ENCODE measurements at places on chromosomes 13 and 19. TPM values are rescaled to one million over a fixed set of nuclear protein-coding genes. Genes with fewer than 3 reads are reported as not detected.

DNA sequence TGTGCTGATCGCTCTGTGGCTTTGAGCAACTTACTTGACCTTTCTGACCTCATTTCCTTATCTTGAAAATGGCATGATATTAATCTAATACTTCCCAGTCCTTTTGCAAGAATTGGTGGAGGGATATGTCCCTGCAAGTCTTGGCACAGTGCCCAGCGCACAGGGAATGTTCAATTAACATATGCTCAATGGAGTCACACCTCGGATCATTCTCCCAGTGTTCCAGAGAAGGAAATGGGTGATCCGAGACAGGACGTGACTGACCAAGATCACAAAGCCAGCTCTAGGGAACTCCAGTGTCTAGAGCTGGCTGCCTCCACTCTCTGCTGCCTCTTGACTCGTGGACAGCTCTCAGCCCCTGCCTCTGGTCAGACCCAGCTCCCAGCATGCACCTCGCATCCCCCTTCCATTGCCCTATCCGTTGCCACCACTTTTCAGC is 3.6 kb downstream of the CDC42EP5 start:
- H3K4me1 ChIP-seq: peaks cover 9% of the 10 kb centered on the region
- no peaks in the 10 kb centered on the region for H3K36me3 ChIP-seq
- H3K27ac ChIP-seq: no peak overlapping the region
- no peaks in the 10 kb centered on the region for H3K27me3 ChIP-seq

DNA sequence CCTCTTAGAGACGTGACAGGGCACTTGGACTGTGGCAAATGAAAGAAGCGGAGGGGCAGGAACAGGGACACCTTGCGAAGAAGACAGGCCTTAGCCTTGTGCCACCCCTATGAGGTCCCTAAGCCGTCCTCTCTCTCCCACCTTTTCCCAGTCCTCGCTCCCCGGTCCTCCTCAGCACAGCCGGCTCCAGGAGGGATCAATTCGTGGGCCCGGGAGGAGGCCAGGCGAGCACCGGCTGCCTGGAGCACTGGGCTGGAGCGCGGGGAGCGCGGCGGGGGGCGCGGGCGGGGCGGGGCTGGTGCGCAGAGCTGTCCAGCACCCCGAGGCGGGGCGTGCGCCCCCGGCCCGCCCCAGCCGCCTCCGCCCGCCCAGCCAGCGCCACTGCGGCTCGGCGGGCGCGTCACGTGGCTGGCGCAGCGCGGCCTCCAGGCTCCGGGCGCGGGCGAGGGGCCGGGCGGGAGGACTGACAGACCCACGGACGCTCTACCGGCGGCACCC is at the start of gene LRP3:
LRP3 (plus strand) TSS at position 466 of the 498 bp plus-strand sequence. CDS start 456 bp downstream, outside the sequence.
- DNase-seq: peak; percentile 54
- peak within 1 kb of the TSS; percentile 78 for H3K4me3 ChIP-seq
- H3K27me3 ChIP-seq: no peaks in the 10 kb centered on the region
- no peak within 1 kb of the TSS for H3K27ac ChIP-seq
- H3K36me3 ChIP-seq: no peaks in the 10 kb centered on the region

- DNase-seq: peak; percentile 69
- H3K27ac ChIP-seq: peak overlapping the region; percentile 38
- H3K27me3 ChIP-seq: no peaks in the 10 kb centered on the region
- H3K36me3 ChIP-seq: 0 out of 2 replicates have a peak, but pooled peaks cover 4% of the 10 kb centered on the region
- H3K4me1 ChIP-seq: peaks cover 26% of the 10 kb centered on the region
Observed at GRCh38 chr13:101474419-101474957, 22.0 kb downstream of the ITGBL1 start.

GRCh38 chr19:51735759-51736449 is 12.1 kb upstream of the HAS1 start:
- no peaks in the 10 kb centered on the region for H3K36me3 ChIP-seq
- peaks cover 14% of the 10 kb centered on the region for H3K27me3 ChIP-seq
- no peak overlapping the region for H3K27ac ChIP-seq
- no peaks in the 10 kb centered on the region for H3K4me1 ChIP-seq
- H3K4me3 ChIP-seq: no peak overlapping the region

GRCh38 chr13:112742583-112742982 is 52.7 kb downstream of the ATP11A start:
- no peak for DNase-seq
- no peaks in the 10 kb centered on the region for H3K36me3 ChIP-seq
- H3K27ac ChIP-seq: no peak overlapping the region
- no peaks in the 10 kb centered on the region for H3K27me3 ChIP-seq

- H3K36me3 ChIP-seq: 0 out of 2 replicates have a peak, but pooled peaks cover 3% of the 10 kb centered on the region
- no peaks in the 10 kb centered on the region for H3K27me3 ChIP-seq
- no peak overlapping the region for H3K4me3 ChIP-seq
- H3K27ac ChIP-seq: no peak overlapping the region
- H3K4me1 ChIP-seq: no peaks in the 10 kb centered on the region
Observed at GRCh38 chr19:57606931-57607330, 7.1 kb upstream of the ZNF134 start.

DNA sequence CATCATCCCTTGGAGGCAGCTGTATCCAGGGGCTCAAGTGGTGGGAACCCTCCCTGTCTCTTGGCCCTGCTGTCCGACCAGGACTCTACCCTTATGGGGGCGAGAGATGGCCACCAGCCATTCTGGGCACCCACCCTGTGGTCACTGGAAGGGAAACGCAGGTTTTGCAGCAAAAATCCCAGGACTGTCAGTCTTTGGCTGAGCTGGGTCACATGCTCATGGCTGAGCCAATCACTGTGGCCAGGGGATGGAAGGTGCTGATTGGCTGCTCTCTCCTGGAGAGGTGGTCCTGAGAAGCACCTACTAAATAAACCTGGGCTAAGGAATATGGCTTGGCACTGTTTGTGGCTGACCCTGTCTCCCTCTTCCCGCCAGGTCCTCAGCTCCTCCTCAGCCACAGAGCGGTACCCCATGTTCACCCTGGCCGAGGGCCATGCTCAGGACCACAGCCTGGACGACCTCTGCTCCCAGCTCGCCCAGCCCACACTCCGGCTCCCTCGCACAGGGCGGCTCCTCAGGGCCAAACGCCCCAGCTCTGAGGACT is 8.9 kb downstream of the ATG4D start:
- no peaks in the 10 kb centered on the region for H3K4me1 ChIP-seq
- H3K4me3 ChIP-seq: no peak overlapping the region
- H3K36me3 ChIP-seq: peaks cover 13% of the 10 kb centered on the region
- H3K27me3 ChIP-seq: no peaks in the 10 kb centered on the region
- peak; percentile 36 for DNase-seq
- H3K27ac ChIP-seq: no peak overlapping the region

GRCh38 chr19:37855098-37855497 is 51.3 kb downstream of the WDR87 start:
- no peak overlapping the region for H3K27ac ChIP-seq
- DNase-seq: peak; percentile 4
- H3K4me1 ChIP-seq: no peaks in the 10 kb centered on the region

GRCh38 chr13:39961036-39961435 is 305.6 kb downstream of the COG6 start:
- H3K36me3 ChIP-seq: no peaks in the 10 kb centered on the region
- no peak overlapping the region for H3K4me3 ChIP-seq
- H3K4me1 ChIP-seq: no peaks in the 10 kb centered on the region
- H3K27ac ChIP-seq: no peak overlapping the region

DNA sequence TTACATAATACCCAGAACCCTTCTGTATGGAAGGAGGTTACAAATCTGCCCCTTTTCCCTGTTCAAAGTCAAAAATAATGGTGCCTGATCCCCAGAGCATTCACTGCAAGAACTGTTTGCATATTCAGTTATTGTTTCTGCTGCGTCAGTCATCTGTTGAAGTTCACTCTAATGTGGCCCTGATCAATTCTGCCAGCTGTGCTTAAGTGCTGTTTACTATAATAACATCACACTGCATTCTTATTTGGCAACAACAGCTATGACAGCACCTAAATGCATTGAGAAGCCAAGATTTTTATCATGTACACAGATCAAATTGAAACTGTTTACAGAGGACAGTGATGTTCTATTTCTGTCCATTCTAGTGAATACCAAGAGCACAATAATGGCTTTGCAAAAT is 115.9 kb downstream of the DACH1 start:
- H3K36me3 ChIP-seq: no peaks in the 10 kb centered on the region
- H3K27me3 ChIP-seq: no peaks in the 10 kb centered on the region
- H3K4me3 ChIP-seq: no peak overlapping the region
- DNase-seq: no peak
- no peaks in the 10 kb centered on the region for H3K4me1 ChIP-seq
- H3K27ac ChIP-seq: no peak overlapping the region

DNA sequence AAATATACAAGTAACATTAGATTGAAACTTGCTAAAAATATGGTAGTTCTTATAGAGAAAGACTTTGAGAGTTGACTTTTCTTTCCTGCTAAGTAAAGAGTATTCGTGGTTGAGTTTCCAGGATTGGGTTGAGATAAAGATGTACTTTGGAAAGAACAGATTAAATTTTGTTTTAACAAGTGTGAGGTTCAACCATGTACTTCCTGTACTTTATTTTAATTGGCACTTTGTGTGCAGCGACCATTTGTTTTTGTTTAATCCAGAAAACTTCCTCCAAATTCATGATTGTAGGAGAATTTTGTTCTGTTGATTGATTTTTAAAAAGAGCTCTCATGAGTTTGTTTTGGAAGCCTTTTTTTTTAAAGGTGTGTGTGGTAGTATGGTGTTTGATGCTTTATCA is 46.9 kb downstream of the PAN3 start:
- H3K27me3 ChIP-seq: no peaks in the 10 kb centered on the region
- no peak overlapping the region for H3K27ac ChIP-seq
- H3K4me3 ChIP-seq: no peak overlapping the region
- H3K4me1 ChIP-seq: peaks cover 9% of the 10 kb centered on the region
- no peak for DNase-seq

GRCh38 chr13:66657165-66657881 is 572.8 kb downstream of the PCDH9 start:
- no peaks in the 10 kb centered on the region for H3K4me1 ChIP-seq
- no peak overlapping the region for H3K4me3 ChIP-seq
- no peaks in the 10 kb centered on the region for H3K36me3 ChIP-seq
- DNase-seq: peak; percentile 22
- no peaks in the 10 kb centered on the region for H3K27me3 ChIP-seq

DNA sequence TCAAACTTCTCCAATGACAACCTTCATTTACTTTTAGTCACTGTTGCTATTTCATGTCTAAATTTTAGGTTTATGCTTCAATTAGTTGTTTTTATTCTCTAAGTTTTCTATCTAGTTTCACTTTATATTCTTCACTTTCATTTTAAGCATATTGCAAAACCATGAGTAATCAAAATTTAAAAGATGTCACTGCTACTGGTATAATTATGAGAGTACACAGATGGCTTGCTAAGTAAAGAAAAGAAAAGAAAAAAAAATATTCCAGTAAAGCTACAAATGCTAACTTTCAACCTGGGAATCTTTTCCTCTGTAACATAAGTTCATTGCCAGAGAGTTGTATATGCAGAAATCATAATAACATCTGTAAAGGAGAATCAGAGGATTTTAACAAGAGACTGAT is 1624.7 kb downstream of the PCDH9 start:
- DNase-seq: no peak
- H3K27me3 ChIP-seq: no peaks in the 10 kb centered on the region
- H3K27ac ChIP-seq: no peak overlapping the region
- H3K4me1 ChIP-seq: no peaks in the 10 kb centered on the region
- no peaks in the 10 kb centered on the region for H3K36me3 ChIP-seq
- no peak overlapping the region for H3K4me3 ChIP-seq

DNA sequence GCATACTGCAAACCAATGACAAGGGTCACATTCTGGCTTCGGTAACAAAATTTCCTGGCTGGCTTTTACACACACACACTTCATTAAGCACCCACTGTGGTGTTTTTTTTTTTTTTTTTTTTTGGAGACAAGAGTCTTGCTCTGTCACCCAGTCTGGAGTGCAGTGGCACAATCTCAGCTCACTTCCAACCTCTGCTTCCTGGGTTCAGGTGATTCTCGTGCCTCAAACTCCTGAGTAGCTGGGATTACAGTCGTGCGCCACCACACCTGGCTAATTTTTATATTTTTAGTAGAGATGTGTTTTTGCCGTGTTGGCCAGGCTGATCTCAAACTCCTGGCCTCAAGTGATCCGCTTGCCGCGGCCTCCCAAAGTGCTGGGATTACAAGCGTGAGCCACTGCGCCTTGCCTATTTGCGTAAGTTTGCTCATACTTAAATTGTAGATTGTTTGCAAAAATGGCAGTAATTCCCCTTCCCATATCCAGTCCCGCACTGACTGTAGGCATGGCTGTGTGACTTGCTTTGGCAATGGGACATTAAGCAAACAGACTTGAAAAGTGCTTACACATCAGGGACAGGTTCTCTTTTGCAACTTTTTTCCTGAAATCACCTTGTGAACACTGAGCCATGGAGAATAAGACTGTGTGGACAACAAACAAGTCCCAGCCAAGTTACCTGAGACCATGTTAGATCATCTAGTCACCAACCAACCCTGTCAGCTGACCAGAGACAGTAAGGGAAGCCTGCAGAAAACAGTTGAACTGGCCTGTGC is 42.1 kb upstream of the EBPL start:
- H3K27me3 ChIP-seq: no peaks in the 10 kb centered on the region
- H3K27ac ChIP-seq: no peak overlapping the region
- H3K36me3 ChIP-seq: peaks cover 4% of the 10 kb centered on the region
- H3K4me3 ChIP-seq: no peak overlapping the region
- peak; percentile 2 for DNase-seq

DNA sequence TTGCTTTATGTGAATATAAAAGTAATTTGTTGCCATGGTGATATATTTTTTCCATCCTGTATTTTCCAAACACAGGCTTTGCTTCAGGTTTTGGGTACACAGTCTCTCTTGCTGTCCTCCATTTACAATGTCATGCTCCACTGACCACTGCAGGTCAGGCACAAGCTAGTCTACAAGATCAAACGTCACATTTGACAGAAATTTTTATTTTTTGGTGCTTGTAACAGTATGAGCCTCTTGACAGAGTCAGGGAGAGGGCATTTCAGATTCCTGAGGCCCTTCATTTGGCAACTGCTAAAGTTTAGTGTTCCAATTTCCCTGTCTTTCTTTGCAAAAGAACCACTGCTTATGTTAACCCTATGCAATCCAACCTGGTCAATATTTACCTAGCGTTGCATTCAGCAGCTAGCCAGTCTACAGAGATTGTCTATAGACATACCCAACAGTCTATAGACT is 175.0 kb downstream of the RFC3 start:
- H3K27me3 ChIP-seq: no peaks in the 10 kb centered on the region
- no peak overlapping the region for H3K27ac ChIP-seq
- H3K36me3 ChIP-seq: no peaks in the 10 kb centered on the region
- no peaks in the 10 kb centered on the region for H3K4me1 ChIP-seq
- H3K4me3 ChIP-seq: no peak overlapping the region

DNA sequence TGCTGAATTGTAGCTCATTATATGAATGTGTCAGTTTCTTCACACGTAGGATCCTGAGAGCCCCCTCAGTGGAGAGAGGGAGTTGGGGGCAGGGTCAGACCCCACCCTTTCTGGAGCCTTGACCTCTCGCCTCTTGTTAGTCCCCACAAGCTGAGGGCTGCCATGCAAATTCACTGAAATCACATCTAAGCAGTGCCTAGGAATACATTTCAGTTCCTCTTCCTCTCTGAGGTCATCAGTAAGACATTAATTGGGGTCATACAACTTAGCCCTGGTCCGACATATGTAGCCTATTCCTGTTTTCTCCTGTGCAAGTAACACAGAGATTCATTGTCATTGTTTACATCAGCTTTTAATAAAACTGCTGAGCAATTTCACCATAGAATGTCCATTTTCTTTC is 30.0 kb downstream of the MYO9B start:
- 0 out of 2 replicates have a peak, but pooled peaks cover 7% of the 10 kb centered on the region for H3K36me3 ChIP-seq
- peaks cover 21% of the 10 kb centered on the region for H3K4me1 ChIP-seq
- H3K27me3 ChIP-seq: no peaks in the 10 kb centered on the region
- DNase-seq: no peak
- H3K4me3 ChIP-seq: no peak overlapping the region

COX6B2 gene
- not detected for polyA plus RNA-seq

LHB gene
- polyA plus RNA-seq: 0.54 TPM

NFILZ gene
- not detected for polyA plus RNA-seq

KCNJ14 gene
- 0.48 TPM for polyA plus RNA-seq

MAST1 gene
- not detected for polyA plus RNA-seq

TFPT gene
- 29.6 TPM for polyA plus RNA-seq

CA11 gene
- 3.5 TPM for polyA plus RNA-seq

IL17D gene
- 0.51 TPM for polyA plus RNA-seq

ZMYM2 gene
- polyA plus RNA-seq: 15.7 TPM

KCNN1 gene
- not detected for polyA plus RNA-seq

PROZ gene
- not detected for polyA plus RNA-seq

Data from GM23248 (cell line).